Left renal pelvis (tissue), 4 donors: ENCODE measurements at places on chromosomes 2 and 18. TPM values are rescaled to one million over a fixed set of nuclear protein-coding genes. Genes with fewer than 3 reads are reported as not detected.

ZNF804A gene
- 2.5 TPM for polyA plus RNA-seq

SLC11A1 gene
- polyA plus RNA-seq: 0.57 TPM

FAM161A gene
- 14.0 TPM for polyA plus RNA-seq

TFCP2L1 gene
- polyA plus RNA-seq: 1.0 TPM

TUBA4B gene
- 0.61 TPM for polyA plus RNA-seq

TNS1 gene
- polyA plus RNA-seq: 82.9 TPM

NDC80 gene
- polyA plus RNA-seq: 27.6 TPM

TYMS gene
- 103 TPM for polyA plus RNA-seq

CXCR1 gene
- polyA plus RNA-seq: 0.55 TPM

SLC19A3 gene
- polyA plus RNA-seq: 6.3 TPM

TRAPPC8 gene
- 59.1 TPM for polyA plus RNA-seq

REG3A gene
- polyA plus RNA-seq: not detected

LCT gene
- not detected for polyA plus RNA-seq

RNF125 gene
- 4.5 TPM for polyA plus RNA-seq

LINC00305 gene
- polyA plus RNA-seq: 1.4 TPM

ACMSD gene
- 30.5 TPM for polyA plus RNA-seq

TUBA3E gene
- polyA plus RNA-seq: not detected

IKZF2 gene
- polyA plus RNA-seq: 8.5 TPM

GREB1 gene
- polyA plus RNA-seq: 4.3 TPM

SNTG2 gene
- 1.8 TPM for polyA plus RNA-seq

SERPINB12 gene
- polyA plus RNA-seq: not detected

PROC gene
- 5.8 TPM for polyA plus RNA-seq
